ENCODE measurements at places on chromosomes 7 and 10.
A peak's percentile ranks its signal among the peaks of the same experiment; 100 is the strongest.

DNA sequence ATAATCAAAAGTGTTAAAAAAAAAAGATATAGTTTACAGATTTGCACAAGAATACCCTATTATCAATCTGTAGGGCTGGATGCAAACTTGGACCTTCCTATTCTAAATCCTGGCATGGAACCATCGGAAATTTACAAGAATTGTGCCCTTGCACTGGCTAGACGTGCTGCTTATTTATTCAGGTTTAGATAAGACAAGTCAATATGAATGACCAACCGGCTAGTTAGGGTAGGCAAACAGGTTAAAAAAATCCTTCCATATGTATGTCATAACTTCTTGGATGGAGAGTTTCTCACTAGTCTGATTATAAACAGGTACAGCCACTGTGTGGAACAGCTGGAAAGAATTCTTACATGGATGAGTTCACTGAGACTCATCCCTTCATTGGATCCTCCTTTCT is 41.4 kb downstream of the PKD1L1 start:
- no peak for DNase-seq

DNA sequence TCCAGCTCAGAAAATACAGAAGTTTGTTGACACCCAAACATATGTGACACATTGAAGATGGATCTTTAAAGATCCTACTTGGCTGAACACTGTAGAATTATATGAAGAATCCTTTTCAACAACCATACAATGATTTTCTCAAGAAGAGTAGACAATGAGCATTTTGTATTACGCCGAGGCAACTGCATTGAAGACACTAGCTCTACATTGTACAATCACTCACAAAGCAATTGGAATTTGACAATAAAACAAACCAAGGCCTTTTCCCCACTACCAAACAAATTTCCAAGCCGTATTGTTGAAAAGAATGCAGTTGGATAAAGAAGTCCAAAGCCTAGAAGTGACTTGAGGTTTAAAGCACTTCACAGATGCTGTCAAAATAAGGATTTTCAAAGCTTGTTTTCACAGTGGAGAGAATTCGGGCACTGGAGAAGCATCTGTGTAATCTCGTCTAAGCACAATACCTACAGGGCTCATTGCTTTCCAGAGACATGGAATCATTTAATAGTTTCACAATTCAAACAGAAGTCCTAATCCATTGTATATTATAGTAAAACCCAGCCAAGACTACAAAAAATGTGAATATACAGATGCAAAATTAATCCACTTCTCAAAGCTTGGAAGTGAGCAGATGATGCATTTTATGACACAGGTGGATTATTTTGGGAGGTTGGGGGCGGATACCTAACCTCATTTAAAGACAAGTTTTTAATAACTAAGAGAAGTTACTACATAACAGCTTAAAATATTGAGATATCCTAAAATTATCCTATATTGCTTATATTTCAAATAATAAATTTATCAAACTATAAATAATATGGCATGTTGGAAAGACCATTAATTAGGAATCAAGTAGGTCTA is 78.6 kb downstream of the SORCS1 start:
- no peak for DNase-seq

DNA sequence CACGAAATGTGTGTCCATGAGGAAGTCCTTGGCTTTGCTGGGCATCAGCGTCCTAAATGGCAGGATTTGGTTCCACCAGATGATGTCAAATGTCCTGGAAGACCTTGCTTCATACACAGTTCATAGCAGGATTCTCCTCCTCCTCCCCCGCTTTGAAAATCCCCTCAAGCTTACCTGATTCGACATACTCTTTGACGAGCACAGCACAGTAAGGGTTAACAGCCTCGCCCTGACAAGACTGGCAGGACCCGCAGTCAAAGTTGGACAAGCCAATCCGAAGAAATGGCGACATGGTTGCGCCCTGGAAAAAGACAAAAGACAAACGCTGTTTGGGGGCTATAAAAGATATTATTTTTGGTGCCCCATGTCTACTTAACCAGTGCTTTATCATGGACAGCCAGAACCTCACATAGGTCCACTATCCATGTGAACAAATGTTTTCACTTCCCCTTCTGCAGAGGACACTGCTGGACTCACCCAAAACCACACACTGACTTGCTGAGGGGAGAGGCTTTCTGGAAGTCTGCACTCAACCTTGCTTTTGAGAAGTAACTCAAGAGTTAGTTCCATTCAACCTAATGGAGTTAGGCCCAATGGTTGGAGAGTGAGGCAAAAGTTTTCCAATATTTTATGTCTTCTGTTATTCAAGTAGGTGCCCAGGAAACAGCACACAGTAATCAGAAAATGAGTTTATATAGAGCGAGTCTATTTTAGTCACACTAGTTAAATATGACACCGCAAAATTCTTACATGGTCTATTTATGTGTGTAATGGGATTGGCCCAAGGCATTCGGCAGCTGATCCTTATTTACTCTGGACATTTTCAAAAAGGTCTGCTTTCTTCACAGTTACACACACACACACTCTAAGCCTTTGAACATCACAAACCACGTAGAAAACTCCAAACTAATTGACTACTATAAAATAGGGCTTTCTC is 65.0 kb downstream of the PRKCQ start:
- no peak for DNase-seq

- no peak for DNase-seq
These were observed 144.7 kb upstream of the LYZL1 start for GRCh38 chr10:29144126-29144525.

- DNase-seq: no peak
These were observed 85.8 kb downstream of the GSAP start for GRCh38 chr7:77330169-77330882.

DNA sequence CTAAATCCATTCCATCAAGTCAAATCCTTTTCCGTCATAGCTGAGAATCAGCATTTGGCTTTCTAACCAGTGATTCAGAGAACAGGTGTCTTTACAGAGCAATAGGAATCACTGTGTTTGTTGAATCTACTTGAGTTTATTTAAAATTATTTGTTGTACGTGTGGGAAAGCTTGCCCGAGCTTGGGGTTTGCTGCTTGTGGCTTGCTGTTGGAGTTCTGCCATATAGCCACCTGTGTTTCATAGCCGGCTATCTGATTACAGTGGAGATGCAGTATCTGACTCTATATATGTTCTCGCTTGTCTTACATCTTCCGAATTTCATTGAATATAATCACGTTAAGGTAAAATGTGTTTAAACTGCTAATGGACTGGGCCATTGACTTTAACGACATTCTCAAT is 274.3 kb upstream of the MKI67 start:
- no peak for DNase-seq

DNA sequence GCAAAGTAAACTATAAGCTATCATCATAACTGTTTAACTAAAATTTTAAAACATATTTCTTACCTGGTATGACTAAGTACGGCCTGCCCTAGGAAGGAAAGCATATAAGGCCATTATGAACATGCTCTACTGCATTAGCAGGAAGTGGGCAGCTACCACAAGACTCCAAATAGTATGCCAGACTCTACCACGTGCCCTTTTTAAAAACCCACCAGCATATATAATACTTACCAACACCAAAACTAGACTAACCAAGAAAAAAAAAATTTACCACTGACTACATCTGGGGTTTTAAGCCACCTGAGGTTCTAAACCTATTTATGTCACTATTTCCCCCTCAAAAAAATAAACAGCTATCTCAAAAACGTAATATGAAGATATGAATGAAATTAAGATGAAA is 30.1 kb downstream of the NUDCD3 start:
- DNase-seq: no peak

DNA sequence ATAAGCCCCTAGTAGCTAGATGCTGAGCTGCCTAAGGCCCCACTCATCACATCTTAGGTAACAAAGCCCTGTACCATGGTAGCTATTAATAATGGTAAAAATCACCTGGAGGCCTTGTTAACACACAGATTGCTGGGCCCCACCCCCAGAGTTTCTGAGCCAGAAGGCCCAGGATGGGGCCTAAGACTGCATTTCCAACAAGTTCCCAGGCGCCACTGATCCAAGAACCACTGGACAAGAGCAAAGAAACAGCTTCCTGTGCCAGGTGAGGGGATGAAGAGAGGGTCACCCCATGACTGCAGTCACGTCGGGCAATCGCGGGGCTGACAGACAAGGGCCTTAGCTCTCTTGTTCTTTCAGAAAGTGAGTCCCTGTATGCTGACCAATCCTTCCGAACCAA is 46.8 kb downstream of the ACSM6 start:
- no peak for DNase-seq

- no peak for DNase-seq
These were observed 464.0 kb upstream of the AUTS2 start for GRCh38 chr7:69134316-69134715.

DNA sequence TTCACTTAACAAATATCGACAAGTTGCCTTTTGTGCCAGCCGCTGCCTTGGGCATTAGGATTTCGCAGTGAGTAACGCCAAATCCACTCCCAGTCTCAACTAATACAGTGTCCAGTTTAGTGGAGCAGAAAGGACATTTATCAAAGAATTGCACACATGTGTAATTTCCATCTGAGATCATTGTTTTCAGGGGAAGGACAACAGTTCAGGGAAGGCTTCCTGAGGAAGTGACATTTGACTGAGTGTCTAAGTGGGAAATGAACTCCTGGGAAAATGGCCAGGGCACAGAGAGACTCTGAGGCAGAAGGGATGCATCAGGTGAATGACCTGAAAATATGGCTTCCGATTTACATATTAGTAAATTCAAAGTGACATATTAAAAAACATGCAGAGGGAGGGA is 89.4 kb downstream of the ITGA8 start:
- no peak for DNase-seq

GRCh38 chr10:98916526-98917125 is 319.0 kb downstream of the HPSE2 start:
- DNase-seq: no peak

- no peak for DNase-seq
These were observed 21.9 kb downstream of the BNIP3 start for GRCh38 chr10:131959841-131960240.

- DNase-seq: no peak
These were observed 254.9 kb downstream of the SNX10 start for GRCh38 chr7:26546508-26547053.

DNA sequence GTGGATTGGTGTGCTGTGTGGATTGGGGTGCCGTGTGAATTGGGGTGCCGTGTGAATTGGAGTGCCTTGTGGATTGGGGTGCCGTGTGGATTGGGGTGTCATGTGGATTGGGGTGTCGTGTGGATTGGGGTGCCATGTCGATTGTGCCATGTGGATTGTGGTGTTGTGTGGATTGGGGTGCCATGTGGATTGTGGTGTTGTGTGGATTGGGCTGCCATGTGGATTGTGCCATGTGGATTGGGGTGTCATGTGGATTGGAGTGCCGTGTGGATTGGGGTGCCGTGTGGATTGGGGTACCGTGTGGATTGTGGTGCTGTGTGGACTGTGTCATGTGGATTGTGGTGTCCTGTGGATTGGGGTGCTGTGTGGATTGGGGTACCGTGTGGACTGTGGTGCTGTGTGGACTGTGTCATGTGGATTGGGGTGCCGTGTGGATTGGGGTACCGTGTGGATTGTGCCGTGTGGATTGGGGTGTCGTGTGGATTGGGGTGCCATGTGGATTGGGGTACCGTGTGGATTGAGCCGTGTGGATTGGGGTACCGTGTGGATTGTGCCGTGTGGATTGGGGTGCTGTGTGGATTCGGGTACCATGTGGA is 120.6 kb upstream of the NPS start:
- no peak for DNase-seq

DNA sequence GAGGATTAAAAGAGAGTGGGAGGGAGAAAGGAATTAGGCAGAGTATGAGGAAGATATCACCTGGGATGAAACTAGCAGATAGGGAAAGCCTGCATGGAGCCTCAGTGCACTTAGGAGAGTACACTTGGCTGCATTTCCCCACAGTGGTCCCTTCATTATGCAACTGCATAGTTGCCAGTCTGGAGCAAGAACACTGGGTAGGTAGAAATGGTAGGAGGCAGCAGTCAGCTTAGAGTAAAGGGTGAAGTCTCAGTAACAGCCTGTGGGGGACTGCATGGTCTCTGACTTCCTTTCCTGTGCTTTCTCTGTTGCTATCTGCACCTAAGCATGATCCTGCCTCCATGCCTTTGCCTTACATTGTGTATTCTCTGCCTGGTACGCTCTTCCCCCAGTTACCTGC is 14.0 kb upstream of the PCGF5 start:
- DNase-seq: no peak

- peak; percentile 30 for DNase-seq
These were observed 78.1 kb upstream of the HABP2 start for GRCh38 chr10:113474752-113475151.

DNA sequence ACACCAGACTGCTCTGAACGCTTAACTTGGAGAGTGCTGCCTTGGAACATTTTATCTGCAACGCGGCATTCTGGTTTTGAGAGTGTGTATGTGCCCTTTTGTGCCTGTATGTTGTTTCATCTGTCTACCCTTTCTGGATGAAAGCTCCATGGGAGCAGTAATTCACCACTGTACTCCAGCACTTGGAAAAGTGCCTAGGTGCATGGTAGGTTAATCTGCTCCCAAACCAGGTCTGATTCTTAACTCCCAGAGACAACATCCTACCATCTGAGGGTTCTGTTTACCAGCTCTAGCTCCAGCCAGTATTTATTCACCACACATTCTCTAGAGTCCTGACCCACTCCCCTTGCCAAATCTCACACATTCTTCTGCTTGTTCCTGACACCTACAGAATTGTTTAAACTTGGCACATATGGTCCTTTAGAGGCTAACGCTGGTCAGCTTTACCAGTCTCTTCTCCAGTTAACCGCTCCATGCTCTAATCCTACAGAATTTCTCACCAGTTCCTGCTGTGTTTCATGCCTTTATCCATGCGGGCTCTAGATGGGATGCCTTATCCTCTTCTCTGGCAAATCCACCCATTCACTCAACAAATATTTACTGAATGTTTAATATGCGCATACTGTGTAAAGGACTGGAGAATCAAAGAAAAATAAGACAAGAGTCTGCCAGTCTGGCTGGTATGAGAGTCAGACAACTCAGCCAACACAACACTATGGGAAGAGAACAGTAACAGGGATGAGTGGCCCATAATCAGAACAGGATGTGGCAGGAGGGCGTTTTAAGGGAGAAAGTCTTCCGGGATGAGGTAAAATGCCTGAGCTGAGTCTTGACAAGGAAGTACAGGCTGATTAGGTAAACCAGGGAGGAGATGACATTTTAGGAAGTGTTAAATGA is 46.3 kb downstream of the MTPN start:
- DNase-seq: peak; percentile 38

GRCh38 chr7:85510287-85510686 is 323.4 kb upstream of the SEMA3D start:
- no peak for DNase-seq

DNA sequence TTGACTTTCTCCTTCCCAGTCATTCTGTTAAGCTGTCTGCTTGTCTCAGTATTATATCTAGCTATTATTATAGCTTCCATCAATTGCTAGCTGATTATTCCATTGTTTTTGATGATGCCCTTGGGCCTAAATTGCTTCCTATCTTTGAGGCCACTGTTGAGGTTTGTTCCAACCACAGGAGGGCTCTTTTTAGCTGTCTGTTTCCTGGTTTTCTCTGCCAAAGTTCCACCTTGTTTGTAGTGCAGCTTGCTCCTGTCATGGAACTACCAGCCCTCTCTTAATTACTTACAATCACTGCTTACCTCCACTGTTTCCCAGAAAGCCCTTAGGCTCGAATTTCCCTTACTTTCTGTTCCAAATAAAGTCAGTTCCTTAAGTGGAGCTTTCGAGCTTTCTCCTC is 118.7 kb upstream of the SEC61G start:
- no peak for DNase-seq

GRCh38 chr7:119397156-119397555 is 875.8 kb upstream of the KCND2 start:
- DNase-seq: no peak

- DNase-seq: peak; percentile 68
These were observed 581.2 kb downstream of the SUGCT start for GRCh38 chr7:40716052-40716451.

- peak; percentile 10 for DNase-seq
These were observed 401.0 kb upstream of the NRP1 start for GRCh38 chr10:33735464-33735923.

Data from fibroblast of the aortic adventitia (primary cell).